T-helper 1 cell (primary cell): ENCODE measurements at places on chromosomes 12 and 14.
A peak's percentile ranks its signal among the peaks of the same experiment; 100 is the strongest.

GRCh38 chr12:124303579-124304313, 8.9 kb downstream of the RFLNA start:
- no peak for DNase-seq

DNA sequence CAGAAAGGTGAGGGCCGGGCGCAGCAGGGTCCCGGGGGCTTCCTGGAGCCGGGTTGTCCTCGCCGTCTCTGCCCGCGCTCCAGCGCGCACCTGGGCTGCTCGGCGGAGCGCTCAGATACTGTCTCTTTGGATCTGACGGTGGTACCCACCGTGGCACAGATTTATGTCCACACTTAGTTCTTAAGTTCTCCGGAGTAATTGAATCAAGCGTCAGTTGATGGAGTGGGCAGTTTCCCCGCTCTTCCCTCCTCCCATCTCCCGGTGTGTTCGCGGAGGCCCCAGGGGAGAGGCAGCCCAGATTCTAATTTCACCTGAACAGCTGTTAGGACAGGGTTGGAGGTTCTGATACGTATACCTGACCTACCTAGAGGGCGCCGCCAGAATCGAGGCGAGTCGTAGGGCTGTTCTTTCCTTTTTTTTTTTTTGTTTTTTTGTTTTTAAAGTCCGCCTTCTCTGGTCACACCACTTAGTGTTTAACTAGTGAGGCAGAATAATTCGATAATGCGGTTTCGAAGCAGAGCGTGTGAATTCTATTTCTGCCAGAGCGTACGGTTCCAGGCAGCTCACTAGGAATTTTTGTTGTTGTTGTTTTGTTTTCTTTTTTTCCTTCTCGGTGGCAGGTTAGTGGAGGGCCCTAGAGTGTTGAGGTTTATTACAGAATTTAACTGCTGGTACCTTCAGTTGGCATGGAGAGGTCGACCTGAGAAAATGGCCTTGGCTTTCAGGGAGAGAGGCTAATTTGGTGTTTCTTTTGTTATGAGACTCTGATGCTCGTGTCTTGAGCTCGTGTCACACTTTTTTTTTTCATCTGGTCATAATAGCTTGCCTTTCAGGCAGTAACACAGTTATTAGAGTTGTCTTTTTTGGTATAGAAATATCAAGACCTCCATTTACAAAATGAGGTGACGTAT, 22.3 kb upstream of the GNS start:
- DNase-seq = no peak

GRCh38 chr14:44756554-44756953, 205.2 kb downstream of the KLHL28 start:
- DNase-seq = no peak

GRCh38 chr12:42683933-42684801, 94.6 kb upstream of the PRICKLE1 start:
- DNase-seq = no peak

DNA sequence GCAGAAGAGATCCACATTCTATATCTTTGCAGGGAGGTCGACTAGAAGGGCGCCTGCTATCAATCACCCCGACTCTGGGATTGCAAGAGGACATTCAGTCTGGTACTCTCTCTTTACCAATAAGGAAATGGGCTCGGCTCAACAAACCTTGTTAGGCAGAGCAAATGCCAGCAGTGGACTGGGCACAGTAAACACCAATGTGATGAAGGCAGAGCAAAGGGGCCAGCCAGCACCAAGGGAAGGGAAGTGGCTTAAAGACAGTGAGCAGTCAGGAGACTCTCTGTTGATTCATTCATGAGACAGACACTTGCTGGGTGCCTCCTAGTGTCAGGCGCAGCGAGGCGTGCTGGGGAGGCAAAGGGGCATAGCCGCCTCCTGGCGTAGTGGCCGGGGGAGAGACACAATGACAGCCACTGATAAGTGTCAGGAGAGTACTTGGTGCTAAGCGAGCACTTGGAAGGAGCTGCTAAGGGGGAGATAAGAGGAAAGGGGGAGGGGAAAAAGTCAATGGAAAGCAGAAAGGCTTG, 34.1 kb downstream of the TMCC3 start:
- DNase-seq = no peak

GRCh38 chr12:127172861-127173260, 1094.1 kb upstream of the TMEM132C start:
- no peak for DNase-seq

DNA sequence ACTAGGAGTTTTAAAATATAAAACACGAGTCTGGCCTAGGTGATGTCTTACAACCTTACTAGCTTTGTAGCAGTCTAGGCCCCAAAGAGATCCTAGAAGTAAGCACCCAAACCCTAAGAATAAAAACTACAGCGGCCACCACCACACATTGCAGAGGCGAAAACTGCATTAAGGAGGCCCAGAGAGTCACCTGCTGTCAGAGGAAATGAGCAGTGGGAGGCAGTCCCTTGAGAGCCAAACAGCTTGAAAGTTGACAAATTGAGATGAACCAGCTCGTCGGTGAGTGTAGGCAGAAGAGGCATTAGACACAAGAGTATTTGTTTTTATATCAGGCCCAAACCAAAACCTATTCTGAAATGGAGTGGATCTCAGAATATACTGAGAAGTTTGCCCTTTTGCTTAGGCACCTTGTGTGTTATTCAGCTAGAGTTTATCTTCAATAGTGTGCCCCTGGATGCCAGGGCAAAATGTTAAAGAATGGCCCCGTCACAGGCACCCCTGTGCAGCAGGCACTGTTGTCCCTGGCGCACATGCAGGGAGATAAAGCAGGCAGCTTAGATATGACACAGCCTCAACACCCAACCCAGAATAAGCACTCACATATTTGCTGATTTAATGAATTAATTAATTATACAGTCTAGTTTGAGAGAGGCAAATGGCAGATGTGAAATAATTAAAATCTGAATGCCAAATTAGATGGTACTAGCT, 56.7 kb downstream of the TTC7B start:
- no peak for DNase-seq

GRCh38 chr14:50560931-50561285, 963 bp downstream of the ATL1 start:
- peak; percentile 13 for DNase-seq

DNA sequence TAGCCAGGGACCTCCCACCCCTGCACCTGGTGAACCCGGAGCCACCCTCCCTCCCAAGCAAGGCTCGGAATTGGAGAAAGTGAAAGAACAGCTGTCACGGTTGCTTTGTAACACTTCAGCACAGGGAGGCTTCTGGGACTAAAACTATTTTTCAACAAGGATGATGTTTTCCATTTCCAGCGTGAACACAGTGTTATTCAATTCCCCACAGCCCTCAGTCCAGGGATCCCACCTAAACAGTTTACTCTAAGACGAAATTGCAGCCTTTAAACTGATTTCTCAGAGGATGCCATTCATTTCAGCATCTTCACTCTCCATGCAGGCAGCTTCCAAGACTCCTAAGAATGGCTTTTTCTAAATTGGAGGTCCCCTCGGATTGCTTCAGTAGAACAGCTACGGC, 229.2 kb downstream of the SLC15A4 start:
- no peak for DNase-seq

- no peak for DNase-seq
These were observed 114.0 kb upstream of the MED13L start for GRCh38 chr12:116391501-116391900.

DNA sequence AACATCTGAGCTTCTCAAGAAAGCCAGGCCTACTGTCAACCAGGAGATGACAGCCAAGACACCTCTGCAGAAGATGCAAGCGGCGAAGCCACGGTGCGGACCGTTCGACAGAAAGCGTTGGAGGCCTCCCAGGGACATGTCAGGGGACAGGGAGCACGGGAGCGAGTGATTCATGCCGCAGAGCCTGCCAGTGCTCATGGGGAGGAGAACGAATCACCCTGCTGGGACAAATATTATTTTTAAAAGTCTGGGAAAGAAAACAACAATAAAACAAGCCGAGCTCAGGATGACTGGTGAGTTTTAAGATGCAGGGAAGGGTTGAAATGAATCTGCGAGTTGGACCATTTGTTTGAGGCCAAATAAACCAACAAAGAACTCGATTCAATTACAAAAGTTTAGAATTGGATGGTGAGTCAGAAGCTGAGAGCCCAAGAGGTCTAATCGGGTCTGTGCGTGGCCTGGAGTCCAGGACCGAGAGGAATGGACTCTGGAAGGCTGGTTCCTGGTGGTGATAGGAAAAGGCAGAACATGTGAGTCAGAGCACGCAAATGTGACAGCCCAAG, 91.0 kb downstream of the RBM19 start:
- DNase-seq = no peak

DNA sequence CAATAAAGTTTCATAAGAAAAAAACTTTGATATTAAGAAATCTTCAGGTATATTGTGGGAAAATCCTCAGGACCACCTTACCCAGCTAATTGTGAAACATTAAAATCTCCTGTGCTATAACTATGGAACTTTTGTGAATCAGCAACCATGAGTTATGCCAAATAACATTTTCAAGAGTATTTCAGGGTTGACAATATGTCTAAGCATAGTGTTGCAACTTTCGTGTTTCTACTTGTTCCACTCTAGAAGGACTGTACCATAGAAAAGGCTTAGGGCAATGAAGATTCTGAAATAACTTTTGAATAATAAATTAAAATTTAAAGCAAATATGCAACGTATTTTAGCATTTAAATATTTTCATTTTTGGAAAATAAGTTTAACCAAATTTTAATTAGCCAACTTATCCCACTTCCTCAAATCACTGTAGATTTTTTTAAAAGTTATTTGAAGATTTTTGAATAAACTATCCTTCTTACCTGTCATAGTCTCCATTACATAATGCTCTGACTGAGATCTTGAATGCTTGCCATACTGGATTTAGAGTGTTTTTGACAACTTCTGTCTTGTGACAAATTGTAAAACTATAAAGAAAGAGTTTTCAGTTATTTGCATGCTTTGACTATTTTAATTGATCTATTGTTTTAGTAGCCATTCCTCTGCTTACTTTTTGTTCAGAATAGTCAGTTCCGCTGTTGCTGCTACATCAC, 143.6 kb downstream of the CPNE8 start:
- DNase-seq = no peak

DNA sequence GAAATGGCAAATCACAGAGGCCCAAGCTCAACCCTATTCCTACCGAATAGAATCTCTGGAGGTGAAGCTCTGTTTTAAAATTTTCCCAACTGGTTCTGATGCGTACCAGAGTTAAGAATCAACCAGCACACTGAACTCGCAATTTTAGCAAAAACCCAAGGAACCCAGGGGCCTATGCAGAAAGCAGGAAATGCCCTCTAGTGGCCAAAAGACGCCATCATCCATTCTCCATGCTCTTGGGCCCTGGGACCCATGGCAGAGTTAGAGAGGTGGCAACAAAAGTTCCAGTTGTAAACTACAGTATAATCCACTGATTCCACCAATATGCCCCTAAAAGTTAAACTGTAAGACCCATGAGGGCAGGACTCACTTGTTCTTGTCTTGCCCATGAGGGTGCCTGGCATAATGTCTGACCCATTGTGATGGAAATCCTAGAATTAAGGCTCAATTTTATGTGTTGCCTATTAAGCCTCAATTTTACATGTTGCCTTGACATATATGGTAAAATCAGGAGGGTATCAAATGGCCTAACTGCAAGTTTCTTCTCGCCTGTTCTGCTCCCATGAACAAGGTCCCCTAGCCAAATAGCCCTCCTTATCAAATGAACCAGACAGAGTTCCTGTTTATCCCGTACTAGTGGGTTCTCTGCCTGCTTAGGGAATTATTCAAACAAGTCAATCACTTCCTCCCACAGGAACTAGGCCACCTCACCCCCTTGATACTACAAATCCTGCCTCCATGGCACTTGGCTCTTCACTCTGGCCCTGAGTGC, 137.5 kb upstream of the CPM start:
- DNase-seq = peak; percentile 40

- peak; percentile 39 for DNase-seq
These were observed 49.8 kb upstream of the USP15 start for GRCh38 chr12:62210422-62210821.

GRCh38 chr12:120801146-120801545, 75.5 kb downstream of the ACADS start:
- DNase-seq = no peak

- no peak for DNase-seq
These were observed 393.6 kb downstream of the DPF3 start for GRCh38 chr14:72500234-72500838.

GRCh38 chr12:120055231-120056000, 61.1 kb downstream of the RAB35 start:
- no peak for DNase-seq

GRCh38 chr14:25371068-25371467, 321.1 kb upstream of the STXBP6 start:
- DNase-seq = no peak

DNA sequence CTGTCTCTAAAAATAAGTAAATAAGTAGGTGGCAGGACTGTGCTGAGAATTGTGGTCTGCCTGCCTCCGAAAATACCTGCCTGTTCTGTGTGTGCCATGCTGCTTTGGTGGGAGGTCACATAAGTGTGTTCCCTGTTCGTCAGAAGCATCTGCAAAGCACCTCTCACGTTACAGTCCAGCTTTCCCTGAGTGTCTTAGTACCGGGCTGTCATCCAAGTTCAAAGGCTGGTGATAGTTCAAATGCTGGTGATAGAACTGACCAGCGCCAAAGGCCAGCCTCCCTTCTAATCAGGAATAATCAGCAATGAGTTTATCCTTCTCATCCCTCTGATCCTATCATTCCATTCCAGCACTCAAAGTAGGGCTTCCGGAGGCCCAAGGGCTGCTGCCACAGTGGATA, 5.6 kb downstream of the CABP1 start:
- no peak for DNase-seq

DNA sequence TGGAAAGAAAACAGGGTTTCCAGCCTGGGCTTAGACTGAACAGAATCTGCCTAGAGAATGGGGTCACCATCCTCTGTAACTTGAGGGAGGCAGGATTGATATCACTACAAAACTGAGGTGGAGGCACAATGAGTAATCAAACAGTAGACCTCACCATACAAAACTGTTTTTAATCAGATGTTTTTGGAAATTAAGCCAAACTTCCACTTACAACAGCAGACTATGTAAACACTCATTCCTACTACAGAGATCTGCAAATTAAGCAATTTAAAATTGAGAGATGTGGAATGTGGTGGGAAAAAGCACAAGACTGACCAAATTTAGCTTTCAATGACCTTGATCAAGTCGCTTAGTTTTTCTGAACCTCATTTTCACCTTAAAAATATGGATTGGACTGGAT, 104.3 kb upstream of the SLC38A4 start:
- no peak for DNase-seq

- DNase-seq = no peak
These were observed 12.2 kb downstream of the RPH3A start for GRCh38 chr12:112803620-112804282.

GRCh38 chr12:4388662-4389061, 9.2 kb upstream of the FGF23 start:
- DNase-seq = no peak

GRCh38 chr12:113476176-113476986, 4.7 kb upstream of the LHX5 start:
- DNase-seq = no peak

- peak; percentile 60 for DNase-seq
These were observed at the start of gene CD63 for GRCh38 chr12:55728939-55729818. Gene CD63 (minus strand): TSS chr12:55729009. CDS start chr12:55728341, 668 bp downstream.

DNA sequence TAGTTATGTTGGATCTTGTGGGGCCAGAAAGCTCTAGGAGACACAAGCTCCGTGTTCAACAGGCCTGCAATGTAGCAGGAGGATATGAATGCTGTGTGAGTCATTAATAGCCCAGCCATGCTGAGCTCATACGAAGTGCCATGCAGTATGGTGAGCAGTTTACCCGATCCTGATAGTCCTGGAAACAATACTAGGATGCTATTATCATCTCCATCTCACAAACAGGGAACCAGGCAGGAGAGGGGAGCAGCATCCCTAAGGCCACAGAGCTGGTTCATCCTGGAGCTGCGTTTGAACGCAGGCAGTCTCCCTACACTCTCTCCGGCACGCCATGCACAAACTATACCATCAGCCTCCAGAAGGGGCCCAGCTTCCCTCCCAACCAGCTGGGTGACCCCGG, 20.5 kb downstream of the TTC7B start:
- DNase-seq = no peak

- no peak for DNase-seq
These were observed 4.9 kb downstream of the PHLDA1 start for GRCh38 chr12:76026643-76027063.
